ENCODE measurements at places on chromosomes 2 and 18.
A peak's percentile ranks its signal among the peaks of the same experiment; 100 is the strongest.

DNA sequence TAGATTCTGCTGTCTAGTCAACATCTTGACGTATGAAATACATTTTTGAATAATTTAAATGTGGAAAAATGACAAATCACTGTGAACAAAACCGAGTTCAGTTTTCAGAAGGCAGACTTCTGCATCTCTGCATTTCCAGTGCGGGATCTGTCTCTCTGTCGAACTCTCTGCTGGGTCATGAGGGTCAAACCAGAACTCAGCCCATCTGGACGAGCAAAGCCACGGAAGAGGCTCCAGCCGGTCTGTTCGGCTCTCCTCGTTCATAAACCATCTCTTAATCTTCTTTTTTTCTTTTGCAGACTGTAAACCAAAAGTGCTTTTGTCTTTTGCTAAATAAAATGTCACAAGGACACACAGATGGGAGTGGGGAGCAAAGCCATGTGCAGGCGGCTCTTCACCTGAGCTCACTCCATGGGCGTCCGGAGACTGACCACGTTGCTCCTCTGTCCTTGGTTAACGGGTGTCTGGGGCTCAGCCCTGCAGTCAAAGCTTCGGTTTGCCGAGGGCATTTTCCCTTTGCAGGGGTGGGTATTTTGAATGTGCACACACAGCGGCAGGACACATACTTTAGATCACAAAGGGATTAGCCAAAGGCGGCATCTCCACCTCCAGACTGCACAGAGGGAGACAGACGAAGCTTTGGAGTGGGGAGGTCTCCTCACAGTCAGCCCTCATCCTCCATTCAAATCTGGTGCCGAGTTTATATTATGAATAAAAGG is 737.9 kb upstream of the SALL3 start:
- no peak for DNase-seq

GRCh38 chr2:225937625-225938187 is 538.2 kb downstream of the NYAP2 start:
- peak; percentile 6 for DNase-seq

DNA sequence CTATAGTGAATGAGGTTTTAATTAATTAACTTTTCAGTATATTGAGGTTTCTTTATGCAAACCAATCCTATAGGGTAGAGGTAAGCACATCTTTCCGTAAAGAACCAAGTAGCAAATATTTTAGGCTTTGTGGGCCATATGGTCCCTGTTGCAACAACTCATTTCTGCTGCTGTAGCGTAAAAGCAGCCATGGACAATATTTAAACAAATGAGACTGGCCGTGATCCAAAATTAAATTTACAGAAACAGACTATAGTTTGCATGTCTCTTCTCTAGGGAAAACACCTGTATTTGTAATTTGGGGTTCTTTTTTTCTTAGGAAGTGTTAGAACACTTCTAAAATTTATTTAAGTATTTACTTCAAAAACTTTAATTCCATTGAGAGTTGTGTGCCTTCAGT is 104.3 kb downstream of the KYNU start:
- DNase-seq = no peak

DNA sequence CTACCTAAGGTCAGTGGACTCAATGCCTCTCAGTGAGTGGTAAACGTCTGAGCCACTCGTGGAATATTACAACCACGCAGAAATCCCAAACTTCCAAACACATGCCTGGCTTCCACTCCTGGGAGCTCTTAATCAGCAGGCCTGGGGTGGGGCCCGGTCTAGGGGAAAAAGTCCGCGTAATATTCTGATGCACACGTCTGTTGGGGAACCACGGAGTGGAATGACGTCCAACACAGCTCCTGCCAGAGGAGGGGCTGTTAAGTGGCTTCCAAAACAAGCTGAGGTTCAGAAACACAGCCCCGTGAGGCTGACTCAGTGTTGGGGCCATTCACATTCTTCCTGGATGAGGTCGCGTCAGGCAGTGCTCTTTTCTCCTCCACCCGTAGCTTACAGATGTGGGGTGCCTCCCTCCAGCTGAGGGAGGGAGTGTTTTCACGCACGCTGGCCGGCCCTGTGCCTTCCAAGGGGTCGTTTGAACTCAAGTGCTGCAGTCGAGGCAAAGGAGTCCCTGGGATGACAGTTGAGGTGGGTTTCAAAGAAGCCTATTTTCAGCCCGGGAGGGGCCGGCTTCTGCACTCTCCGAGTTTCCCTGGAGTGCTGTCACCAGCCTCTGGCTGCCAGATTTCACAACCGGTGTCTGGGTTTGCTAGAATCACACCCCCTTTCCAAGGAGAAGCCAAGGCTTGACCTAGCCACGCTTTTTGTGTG is 73.1 kb downstream of the ACKR3 start:
- no peak for DNase-seq

GRCh38 chr2:207515671-207516070 is 14.1 kb upstream of the CREB1 start:
- DNase-seq = no peak

DNA sequence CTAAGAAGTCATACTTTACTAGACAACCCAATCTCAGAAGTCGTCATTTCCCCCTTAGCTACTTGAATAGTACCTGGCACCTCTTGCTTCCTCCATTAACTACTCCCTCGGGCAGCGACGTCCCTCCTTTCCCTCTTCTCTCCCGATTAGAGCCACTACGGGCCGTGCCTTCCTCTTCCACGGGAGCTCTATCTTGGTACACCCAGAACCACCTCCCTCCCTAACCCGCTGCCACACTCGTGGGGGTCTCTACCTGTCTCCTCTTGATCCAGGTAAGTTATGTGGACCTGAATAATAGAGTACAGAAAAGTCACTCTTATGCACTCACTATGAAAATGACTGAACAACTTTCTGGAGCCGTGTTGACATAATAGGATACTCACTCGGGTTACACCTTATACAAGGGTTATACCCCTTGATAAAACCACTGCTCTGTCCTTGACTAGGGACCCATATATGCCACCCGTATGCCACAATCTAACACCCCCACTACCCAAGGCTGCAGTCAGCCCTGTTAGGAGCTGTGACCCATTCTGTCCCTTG is 595 bp upstream of the HDHD2 start:
- DNase-seq = peak; percentile 26

GRCh38 chr18:59282341-59282740 is 9.1 kb upstream of the RAX start:
- DNase-seq = no peak

GRCh38 chr2:6948677-6949351 is 31.6 kb downstream of the RNF144A start:
- DNase-seq = no peak

- DNase-seq = peak; percentile 15
Observed at GRCh38 chr2:161586517-161587167, 37.6 kb upstream of the SLC4A10 start.

- DNase-seq = no peak
Observed at GRCh38 chr2:88857274-88857741, 165.8 kb downstream of the RPIA start.

GRCh38 chr2:190804182-190804795 is 76.3 kb upstream of the GLS start:
- no peak for DNase-seq

DNA sequence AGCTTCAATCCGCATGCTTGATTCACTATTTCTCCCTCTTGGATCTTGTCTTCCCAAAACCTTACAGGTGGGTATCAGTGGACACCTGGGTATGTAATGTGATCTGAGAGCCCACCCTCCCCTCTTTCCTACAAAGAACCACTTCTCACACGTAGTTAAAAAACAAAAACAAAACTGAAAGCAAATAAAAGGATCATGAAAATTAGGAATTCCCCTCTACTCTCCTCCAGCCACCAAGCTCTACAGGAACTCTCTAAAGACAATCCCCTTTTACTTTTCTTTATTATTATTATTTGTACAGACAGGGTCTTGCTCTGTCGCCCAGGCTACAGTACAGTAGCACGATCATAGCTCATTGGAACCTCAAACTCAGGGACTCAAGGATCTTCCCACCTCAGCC is 40.8 kb upstream of the MYO1B start:
- no peak for DNase-seq

DNA sequence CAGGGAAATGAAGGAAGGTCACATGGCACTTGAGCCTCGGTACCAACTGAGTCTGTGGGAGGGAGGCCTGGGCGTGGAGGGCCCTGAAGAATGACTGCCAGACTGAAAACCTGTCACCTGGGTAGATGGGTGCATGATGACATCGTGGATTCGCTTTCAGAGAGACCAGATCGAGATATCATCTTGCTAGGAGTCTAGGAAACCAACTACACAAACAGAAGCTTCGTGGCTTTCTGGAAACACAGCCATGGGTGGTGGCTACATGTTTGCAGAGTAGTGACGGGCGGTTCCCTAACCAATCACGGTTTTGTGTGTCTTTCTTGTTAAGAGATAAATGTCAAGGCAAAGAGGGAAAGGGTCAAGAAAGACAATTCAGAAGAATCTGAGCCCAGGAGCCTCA is 155.0 kb downstream of the EIPR1 start:
- DNase-seq = no peak

DNA sequence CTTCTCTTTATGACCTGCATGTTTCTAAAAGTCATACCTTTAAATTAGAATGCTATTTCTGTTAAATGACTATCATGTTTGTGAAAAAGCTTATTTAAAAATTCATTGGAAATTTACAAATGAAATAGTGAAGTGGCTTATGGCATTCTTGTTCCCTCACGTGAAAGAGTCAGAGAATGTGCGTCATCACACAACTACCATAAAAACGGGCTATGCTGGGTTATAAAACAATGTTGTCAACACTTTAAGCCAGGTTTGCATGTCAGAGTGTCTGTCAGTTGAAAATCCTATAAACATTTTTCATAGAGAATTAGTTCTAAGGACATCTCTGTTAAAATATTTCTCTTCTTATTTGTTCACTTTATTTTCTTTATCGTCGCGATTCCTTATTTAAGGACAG is 42.5 kb upstream of the STK39 start:
- DNase-seq = peak; percentile 35

- DNase-seq = no peak
Observed at GRCh38 chr2:7358865-7359447, 441.7 kb downstream of the RNF144A start.

GRCh38 chr2:177754492-177754873 is 318.1 kb downstream of the PDE11A start:
- DNase-seq = no peak

DNA sequence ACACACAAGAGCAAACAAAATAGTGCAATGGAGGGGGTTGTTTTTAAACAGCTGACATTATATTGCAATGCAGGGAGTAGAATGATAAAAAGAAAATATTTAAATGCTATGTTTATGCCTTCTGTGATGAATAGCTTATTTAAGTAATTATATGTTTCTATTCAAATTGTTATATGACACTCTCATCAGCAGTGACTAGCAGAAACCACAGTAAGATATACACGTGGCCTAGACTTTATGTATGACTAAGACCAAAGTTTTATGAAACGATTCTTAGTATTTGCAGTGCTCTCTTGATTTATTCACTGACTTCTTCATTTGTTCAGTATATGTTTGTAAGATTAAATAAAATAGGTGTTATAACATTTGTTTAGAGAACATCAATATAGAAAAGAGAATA is 26.1 kb upstream of the C1D start:
- no peak for DNase-seq

DNA sequence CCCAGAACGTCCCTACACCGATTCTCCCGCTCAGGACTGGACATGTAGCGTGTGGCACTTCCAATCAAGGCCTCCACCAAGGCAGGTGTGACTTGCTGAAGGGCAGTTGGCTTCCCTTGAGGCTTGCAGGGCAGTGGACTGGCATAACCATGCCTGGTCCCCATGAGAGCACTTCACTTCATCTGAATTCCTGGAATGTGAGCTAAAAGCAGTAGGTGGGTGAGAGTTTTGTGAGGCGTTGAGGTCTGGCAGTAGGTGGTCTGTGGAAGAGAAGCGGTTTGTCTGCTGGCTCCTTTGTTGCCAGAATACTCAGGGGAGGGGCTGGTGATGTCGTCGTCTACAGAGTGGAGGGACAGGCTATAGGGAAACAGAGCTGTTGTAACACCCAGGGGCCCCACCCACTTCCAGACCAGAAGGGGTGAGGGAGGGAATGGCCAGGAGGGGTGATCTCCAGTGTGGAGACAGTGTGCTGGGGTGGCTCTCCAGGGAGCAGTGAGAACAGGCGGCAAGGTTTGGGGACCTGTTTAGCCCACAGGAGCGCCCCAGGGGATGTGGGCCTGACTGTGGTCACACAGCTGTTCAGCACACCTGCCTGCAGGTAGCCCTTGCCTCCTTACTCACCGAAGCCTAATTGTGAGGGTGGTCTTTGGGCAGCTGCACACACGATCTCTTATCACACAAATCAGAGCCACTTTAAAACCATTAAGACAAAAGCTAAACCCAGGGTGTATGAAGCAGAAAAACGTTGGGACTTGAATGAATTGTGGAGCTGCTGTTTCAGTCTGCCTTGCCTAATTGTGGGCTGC is 21.5 kb upstream of the ALKAL2 start:
- DNase-seq = no peak

- DNase-seq = no peak
Observed at GRCh38 chr18:9810994-9811705, 74.6 kb upstream of the TXNDC2 start.

- DNase-seq = no peak
Observed at GRCh38 chr2:157355618-157356017, 30.0 kb upstream of the ERMN start.

DNA sequence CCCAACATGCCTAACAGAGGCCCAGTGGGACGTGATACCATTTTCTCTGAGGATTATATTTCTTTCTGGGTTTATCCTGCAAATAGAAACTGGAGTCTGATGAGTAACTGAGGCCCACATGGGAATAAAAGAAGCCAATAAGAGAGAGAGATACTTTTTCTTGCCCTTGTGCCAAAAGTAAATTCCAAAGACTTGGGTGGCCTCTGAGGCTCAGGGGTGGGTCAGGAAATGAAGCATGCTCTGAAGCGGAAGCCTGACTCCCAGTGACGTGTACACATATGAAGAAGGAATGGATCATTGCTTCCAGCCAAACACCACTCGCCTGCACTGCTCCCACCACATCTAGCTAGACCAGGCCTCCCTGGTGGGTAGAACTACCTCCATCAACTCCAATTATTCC is 273.6 kb upstream of the NCKAP5 start:
- DNase-seq = no peak

DNA sequence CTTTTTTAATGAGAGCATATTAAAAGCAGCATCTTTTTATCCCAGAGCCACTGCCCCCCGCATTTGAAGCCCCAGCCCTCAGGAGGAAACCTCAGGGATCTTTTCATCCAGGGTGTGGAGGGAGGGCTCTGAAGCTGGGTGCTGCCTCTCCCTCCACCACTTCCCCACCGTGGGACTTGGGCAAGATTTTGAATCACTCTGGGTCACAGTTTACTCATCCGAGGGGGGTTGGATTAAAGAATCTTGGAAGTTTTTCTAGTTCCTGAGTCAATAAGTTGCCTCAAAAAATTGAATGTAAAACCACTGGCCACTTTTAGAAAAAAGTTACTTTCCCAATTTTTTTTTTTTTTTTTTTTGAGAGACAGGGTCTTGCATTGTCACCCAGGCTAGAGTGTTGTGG is 62.0 kb upstream of the ANKRD44 start:
- DNase-seq = no peak

- no peak for DNase-seq
Observed at GRCh38 chr2:57776916-57777315, 269.7 kb upstream of the VRK2 start.

- peak; percentile 10 for DNase-seq
Observed at GRCh38 chr18:53567929-53568574, 656.4 kb downstream of the MBD2 start.
